ENCODE measurements at places on chromosomes 13 and 19.

DNA sequence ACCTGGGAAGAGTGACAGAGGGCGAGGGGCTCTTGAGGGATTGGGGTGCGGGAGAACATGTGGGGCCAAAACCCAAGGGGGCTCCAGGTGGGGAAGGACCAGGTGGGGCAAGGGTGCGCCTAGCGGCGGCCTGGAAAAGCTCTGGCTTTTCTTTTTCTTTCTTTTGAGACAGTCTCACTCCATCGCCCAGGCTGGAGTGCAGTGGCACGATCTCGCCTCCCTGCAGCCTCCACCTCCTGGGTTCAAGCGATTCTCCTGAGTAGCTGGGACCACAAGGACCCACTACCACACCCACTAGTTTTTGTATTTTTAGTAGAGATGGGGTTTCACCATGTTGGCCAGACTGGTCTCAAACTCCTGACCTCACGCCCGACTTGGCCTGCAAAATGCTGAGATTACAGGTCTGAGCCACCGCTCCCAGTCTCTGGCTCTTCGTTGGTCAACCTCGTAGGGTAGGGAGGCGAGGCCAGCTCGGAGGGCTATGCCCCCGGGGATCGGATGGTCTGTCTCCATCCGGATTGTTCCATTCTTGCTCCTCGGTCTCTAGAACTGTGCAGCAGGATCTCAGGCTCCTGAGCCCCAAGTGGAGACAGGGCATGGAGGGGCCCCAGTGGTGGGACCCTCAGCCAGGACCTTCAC is 3.7 kb downstream of the GADD45B start:
- DNase-seq = no peak

DNA sequence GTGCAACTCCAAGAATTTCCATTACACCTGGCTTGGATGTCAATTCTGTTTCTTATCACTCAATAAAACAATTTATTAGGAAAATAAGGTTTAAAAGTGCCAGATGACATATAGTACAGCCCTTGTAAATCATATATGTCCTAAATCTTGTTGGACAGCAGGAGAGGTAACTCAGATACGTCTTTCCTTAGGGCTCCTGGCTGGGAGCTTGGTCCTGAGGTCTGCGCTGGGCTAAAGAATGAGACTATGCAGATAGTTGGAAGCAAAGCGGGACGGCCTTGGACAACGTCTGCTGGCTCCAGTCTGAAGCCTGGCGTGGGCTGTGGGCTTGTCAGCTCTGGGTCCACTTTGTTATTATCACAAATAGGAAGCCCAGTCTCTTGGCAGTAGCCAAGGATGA is 377.0 kb downstream of the DLEU7 start:
- DNase-seq = no peak

- DNase-seq = no peak
These were observed 1.0 kb downstream of the GADD45GIP1 start for GRCh38 chr19:12955996-12956395.

GRCh38 chr19:13881692-13882418 is 4.9 kb downstream of the NANOS3 start:
- DNase-seq = no peak

- no peak for DNase-seq
These were observed at the start of gene PRX for GRCh38 chr19:40413291-40413845. Gene PRX, minus strand, starts transcription at chr19:40413378. Its CDS starts 5,446 bp downstream, at chr19:40407932.

DNA sequence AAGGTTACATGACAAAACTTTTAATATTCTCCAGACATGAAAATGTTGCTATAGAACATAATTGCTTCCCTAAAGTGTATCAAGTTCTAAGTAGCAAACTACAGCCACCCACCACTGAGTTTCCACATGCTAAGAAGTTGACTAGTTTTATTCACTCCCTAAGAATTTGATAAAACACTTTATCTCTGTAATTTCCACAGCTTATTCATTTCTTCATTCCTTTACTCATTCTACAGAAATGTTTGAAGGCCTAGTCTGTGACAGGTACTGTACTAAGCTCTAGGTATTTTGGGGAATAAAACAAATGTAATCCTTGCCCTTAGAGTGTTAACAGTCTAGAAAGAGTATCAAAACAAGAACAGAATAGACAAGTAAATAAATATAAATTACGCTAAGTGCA is 101.8 kb upstream of the DIAPH3 start:
- no peak for DNase-seq

DNA sequence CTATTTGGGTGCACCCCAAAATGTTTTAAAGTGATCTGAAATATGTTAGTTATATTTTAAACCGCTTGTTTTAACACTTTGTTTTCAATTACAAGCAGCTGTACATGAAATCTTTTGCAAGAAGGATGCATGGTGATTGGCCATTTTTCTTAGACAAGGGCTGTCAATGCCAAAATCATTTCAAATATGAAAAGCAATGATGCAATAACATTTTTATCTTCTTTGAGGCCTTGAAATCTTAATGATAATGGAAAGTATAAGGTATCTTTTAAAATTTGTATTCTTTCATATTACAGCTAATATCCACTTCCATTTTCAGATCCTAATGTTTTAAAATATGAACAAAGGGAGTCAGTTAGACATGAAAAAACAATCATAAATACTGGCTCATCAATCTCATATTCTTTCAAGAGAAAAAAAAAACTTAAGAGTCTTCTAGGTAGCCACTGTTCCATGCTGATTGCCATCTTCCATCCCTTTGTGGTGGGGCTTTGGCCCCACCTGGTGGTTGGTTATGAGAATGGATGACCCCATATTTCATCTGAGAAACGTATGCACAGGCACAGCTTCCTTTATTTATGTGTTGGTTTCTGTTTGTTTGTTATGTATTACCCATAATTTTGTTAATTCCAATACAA is 330.3 kb upstream of the MIR17HG start:
- DNase-seq = no peak

- DNase-seq = no peak
These were observed 11.1 kb upstream of the VSTM2B start for GRCh38 chr19:29514525-29515232.

DNA sequence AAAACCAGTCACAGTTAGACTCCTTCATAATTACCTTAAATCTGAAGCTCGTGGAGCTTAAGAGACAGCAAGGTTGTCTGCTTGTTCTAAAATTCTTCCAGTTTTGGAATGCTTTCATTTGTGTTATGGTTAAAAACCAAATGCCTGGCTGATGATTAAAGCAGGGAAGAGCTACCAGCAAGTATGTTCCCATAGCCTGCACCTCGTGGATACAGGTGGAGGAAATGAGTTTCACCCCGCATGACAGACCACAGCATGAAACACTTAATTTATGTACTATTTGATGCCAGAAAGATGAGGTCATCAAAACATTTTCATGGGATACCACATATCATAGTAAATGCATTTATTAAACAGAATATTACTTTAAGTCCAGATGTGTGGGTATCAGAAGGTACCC is 416 bp upstream of the DOCK9 start:
- DNase-seq = no peak

- no peak for DNase-seq
These were observed 650.8 kb upstream of the MIR17HG start for GRCh38 chr13:90696656-90697055.

GRCh38 chr19:18204394-18205199 is 755 bp upstream of the RAB3A start:
- DNase-seq = peak; percentile 61

DNA sequence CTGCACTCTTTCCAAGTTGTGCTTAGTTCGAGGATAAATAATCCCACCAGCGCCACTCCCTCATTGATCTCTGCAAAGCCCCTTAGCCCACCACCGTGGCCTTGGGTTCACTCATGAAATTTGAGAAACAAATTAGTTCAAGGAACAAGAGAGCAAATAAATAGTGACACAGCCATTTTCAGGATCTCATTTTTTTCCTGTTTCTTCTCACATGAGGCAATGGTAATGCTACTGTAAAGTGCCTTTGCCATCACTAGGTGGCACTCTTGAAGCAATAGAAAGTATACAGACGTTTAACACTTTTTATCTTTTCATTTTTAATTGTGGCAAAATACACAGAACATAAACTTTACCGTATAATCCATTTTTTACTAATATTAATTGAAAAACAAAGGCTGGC is 76.8 kb upstream of the ZNF835 start:
- peak; percentile 44 for DNase-seq

DNA sequence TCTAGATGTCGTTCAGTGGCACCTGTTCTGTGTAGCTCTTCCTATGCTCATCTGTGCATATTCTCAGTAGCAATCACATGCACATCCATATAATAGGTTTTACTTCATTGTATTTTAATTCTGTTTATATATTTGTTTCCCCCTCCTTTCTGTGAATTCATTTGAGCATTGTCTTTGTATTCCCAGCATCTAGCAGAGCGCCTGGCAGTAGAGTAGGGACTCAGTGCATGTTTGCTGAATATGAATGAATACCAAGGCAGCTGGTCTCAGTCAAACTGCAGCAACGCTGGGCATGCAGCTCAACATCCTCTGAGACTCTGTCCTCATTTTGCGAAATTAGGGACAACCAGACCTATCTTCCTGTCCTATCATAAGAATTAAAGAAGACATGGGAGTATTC is 330.1 kb downstream of the SPRY2 start:
- peak; percentile 89 for DNase-seq

DNA sequence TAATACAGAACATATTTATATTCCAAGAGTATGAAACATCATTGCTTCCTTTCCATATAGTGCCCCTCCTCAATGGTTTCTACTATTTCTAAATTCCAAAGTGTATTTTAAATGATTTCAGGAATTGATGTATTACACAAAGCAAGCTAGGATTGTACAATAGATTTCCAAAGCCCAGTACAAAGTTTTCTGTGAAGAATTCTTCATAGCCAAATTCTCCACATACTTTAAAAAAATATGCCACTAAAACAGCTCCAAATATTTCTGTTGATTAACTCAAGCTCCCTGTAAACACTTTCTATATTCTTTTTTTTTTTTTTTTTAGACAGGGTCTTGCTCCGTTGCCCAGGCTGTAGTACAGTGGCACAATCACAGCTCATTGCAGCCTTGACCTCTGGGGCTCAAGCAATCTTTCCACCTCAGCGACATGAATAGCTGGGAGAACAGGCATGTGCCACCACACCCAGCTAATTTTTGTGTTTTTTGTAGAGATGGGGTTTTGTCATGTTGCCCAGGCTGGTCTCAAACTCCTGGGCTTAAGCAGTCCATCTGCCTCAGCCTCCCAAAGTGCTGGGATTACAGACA is 50.6 kb downstream of the ELF1 start:
- DNase-seq = no peak

DNA sequence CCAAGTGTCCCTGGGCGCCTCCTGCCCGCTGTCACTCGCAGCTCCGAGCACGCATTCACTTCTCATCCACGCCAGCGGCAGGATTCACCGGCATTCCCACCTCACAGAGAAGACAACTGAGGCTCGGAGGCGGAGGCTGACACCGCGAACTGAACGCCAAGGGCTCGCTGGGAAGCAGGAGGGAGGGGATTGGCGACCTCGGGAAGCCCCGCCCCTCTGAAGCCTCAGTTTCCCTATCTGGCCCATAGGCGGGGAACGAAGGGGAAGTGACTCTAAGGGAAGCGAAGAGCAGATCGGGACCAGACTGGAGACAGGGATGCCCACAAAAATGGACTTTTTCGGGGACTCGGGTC is 256 bp downstream of the MICOS13 start:
- DNase-seq = no peak

- no peak for DNase-seq
These were observed 4.6 kb downstream of the S1PR2 start for GRCh38 chr19:10226376-10227025.

DNA sequence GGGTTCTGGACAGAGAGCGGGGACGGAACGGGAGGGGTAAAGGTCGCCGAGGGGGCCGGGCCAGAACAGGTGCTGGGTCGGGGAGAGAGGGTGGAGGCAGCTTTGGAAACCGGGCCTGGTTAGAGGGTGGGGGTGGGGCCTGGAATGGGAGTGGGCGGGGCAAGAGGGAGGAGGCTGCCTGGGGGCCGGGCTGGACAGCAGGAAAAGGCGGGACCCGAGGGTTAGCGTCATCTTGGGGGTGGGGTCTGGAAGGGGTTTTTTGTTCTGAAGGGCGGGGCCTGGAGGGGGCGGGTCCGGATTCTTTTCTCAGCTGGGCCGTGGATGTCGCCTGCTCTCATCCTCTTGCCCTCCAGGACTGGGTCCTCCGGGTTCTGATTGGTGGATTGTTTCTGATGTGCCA is 4.3 kb upstream of the ZNF813 start:
- DNase-seq = peak; percentile 70

DNA sequence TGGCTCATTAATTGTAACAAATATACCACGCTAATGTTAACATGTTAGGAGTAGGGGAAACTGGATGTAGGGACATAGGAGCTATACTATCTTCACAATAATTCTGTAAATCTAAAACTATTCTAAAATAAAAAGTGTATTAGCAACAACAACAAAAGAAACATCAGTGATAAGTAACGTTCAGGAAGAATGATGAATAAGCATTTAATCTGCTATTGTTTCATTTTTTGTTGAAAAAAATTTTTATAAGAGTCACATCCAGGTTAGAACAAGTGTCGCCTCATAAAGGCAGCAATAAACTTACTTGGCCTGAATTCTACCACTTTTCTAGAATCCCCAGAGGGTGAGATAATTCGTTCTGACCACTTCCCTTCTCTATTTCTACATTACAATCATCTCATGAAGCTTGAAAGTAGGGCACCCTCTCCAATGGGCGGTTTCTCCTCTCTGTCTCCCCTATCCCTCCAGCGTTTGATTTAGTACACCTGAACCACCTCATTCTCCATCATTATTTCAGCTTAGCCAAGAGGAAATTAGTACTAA is 253.1 kb upstream of the IPO5 start:
- DNase-seq = no peak

GRCh38 chr13:93038187-93038586 is 188.4 kb upstream of the GPC6 start:
- DNase-seq = no peak

DNA sequence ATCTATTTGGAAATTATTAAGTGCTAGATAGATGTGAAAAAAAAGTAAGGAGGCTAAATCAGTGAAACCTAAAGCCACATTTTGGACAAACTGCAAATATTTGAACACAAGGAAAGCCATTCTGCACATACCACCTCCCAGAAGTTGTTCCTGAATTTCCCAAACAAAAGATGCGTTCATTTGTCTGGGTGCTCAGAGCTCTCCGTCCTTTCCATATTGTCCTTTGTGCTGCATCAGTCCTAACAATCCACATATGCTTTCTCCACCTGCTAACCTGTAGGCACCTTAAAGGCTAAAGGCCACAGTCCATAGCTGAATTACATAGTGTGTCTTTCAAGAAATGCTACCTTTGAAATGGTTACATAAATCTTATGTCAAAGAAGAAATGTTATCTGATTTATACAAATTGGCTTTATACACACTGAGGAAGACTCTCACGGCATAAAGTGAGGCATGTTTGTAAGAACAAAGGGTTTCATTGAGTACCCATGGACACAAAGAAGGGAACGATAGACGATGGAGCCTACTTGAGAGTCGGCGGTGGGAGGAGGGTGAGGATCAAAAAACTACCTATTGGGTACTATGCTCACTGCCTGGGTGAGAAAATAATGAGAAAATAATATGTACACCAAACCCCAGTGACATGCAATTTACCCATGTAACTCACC is 182.0 kb downstream of the RGCC start:
- DNase-seq = no peak

Data from hippocampal formation (tissue), 2 donors.